ENCODE measurements at places on chromosomes 6 and 20.

DNA sequence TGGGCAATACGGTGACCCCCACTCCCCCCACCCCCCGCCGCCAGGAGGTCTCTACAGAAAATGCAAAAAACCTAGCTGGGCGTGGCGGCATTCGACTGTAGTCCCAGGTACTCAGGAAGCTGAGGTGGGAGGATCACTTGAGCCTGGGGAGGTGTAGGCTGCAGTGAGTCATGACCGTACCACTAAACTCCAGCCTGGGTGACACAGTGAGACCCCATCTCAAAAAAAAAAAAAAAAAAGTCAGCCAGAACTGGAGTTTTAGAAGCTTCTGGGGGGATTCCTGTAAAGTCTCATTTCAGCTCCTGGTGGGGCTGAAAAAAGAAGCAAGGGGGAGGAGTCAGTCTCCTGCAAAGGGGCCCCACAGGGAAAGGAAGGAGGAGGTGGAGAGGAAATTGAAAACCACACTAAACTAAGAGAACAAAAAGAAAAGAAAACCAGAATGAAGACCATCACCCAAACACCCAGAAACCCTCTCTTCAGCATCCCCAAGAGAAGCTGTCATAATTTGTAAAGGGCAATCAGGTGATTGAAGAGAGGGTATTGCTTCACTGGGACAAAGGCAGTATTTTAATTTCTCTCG, 50.4 kb downstream of the NOL4L start:
- no peak for DNase-seq

GRCh38 chr6:25462235-25462897, 183.2 kb downstream of the CARMIL1 start:
- DNase-seq, result no peak

GRCh38 chr20:51596668-51597388, 54.3 kb upstream of the NFATC2 start:
- no peak for DNase-seq

DNA sequence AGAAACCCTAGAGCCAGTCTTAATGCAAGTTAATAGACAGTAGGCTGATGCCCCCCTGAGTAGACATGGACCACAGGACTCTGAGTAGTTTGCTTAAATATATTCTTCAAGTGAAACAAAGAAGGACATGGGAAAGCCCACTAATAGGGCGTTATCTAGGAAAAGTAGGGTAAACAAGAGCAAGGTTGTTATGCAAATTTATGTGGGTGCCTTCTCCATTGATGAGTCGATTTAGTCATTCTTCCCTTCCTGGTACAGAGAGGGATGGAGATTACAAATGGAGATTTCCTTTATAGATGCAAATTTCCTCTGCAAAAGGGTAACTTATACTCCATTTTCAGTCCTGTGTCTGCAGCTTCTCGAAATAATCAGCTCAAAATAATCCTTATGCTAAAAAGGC, 262.0 kb downstream of the CD83 start:
- DNase-seq, result no peak

Measured in osteocyte (in vitro differentiated cells).